Caki2 (cell line): ENCODE measurements at places on chromosomes 11 and 22.
A peak's percentile ranks its signal among the peaks of the same experiment; 100 is the strongest.

DNA sequence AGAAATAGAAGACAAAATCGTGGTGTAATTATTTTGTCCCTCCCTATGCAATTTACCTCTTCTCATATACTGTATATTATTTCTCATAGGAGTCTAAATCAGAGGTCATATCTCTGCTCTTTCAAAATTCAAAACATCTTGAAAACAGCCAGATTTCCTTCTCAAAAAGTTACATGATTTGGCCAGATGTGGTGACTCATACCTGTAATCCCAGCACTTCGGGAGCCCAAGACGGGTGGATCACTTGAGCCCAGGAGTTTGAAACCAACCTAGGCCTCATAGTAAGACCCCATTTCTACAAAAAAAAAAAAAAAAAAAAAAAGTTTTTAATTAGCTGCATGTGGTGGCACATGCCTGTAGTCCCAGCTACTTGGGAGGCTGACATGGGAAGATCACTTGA is 29.0 kb upstream of the DNAJB7 start:
- no peak for DNase-seq

DNA sequence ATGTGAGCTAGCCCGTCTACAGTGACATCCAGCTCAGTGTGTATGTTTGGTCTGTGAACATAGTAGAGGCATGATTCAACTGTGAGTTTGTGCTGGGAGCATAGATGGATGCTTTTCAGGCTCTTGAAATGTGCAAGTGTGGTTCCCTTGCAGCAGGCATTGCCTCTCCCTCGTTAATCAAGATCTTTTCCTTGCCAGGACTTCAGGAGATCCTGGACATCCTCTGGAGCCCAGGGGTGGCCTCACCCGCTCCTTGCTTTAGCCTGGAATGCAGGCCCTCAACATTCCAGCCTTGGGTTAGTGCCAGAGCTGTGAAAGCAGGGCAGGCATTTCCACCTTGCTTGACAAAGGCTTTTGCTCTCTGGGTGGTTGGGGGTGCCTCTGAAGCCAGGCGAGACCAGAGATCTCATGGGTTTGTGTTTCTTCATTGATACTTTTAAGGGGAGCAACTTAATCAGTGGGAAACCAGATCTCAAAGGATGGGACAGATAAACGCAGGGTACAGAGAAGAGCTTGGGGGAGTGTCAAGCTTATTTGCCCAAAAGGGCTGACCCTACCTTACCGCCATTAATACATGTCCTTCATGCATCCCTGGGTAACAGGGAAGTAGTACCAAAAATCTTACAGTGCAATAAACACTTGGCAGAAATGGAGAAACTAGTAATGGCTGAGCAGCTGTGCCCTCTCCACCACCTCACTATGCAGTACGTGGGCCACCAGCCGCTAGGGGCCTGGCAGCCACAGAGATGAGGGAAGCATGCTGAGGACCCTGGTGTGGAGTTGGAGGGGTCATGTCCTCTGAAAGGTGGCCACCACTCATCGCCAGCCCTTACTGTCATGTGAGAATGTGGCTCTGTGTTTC is 72.1 kb downstream of the PTPRJ start:
- DNase-seq = peak; percentile 77

DNA sequence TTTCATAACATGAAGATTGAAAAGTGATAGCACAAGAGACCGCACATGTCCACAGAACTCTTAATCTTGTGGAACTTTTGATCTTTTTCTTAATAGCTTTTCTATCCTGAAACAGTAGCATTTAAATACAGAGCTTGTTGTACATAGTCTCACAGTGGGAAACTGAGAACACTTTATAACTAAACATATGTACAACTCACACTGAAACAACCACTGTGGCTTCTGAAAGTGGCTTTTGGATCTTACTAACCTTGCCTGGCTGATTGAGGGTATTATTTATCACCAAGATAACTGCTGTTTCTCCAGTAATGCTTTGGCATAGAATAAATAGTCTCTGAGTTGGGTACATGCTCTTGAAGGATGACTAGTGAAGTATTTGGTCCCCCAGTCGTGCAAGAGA is 10.2 kb downstream of the BARX2 start:
- DNase-seq = no peak

GRCh38 chr11:43356336-43356735 is 2.4 kb upstream of the TTC17 start:
- no peak for DNase-seq
